ENCODE measurements at places on chromosomes 5 and 9.

DNA sequence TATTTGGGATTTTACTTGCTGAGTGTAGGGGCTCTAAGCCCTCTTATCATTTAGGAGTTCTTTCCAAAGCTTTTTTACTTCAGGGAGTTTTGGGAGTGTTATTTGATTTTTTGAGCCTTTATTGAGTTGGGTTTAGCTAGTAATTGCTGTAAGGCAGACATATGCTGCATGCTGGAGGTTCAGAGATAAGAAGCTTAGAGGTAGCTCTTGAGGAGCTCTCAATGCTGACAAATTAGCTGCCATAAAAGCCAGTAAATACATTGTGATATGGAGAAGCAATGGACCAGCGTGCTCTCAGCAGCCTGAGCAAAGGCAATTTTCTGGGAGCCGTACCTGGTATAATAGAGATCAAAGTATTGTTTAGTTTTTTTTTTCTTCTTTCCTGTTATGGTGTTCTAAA, 11.6 kb downstream of the ARHGEF28 start:
- no peak for DNase-seq

- DNase-seq: no peak
Measured at GRCh38 chr5:56475689-56476486, 242.8 kb upstream of the ANKRD55 start.

- DNase-seq: no peak
Measured at GRCh38 chr5:164058621-164059020, 553.2 kb downstream of the MAT2B start.

DNA sequence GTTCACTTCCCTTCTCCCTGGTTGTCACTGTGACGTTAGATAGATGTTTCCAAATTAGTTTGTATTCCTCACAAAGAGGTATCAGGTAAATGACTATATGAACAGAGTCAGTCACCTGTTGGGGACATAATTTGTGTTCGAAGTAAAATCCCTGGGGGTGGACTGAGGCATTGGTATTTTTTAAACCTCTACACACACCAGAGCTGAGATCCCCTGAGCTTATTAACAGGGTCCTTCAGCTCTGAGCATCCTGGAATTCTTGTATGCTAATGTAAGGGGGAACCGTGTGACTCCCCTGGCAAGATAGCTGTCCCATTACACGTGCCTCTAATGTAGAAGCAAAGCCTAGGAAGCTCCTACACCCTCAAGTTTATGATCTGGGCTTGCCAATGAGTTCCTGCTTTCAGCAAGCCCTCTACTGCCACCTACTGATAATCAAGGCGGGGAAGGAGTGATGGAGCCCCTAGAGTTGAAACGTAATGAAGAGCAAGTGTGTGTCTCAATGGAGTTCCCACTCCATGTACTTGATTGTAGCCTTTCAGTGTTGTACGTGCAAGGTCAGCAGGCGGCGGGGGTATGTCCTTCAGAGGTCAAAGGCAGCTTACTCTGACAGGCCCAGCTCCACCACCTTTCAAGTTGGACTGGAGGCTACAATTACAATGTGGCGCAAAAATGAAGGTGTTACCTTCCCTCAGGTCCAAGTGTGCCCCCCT, 14.4 kb downstream of the PRKACG start:
- DNase-seq: peak; percentile 69

- no peak for DNase-seq
Measured at GRCh38 chr5:53068291-53068836, 41.2 kb downstream of the MOCS2 start.

- no peak for DNase-seq
Measured at GRCh38 chr5:132472431-132472830, 18.1 kb downstream of the IRF1 start.

GRCh38 chr9:124436320-124436719, 13.9 kb upstream of the ADGRD2 start:
- DNase-seq: no peak

DNA sequence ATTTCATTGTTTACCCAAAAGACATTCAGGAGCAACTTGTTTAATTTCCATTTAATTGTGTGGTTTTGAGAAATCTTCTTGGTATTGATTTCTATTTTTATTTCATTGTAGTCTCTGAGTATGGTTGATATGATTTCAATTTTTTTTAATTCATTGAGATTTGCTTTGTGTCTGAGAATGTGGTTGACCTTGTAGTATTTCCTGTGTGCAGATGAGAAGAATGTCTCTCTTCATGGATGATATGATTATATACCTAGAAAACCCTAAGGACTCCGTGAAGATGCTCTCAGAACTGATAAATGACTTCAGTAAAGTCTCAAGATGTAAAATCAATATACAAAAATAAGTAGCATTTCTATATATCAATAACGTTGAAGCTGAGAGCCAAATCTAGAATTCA, 202.4 kb upstream of the CDH9 start:
- no peak for DNase-seq
